ENCODE measurements at places on chromosomes 4 and X.

GRCh38 chr4:38180456-38180855, 220.3 kb downstream of the PTTG2 start:
- no peak for DNase-seq

DNA sequence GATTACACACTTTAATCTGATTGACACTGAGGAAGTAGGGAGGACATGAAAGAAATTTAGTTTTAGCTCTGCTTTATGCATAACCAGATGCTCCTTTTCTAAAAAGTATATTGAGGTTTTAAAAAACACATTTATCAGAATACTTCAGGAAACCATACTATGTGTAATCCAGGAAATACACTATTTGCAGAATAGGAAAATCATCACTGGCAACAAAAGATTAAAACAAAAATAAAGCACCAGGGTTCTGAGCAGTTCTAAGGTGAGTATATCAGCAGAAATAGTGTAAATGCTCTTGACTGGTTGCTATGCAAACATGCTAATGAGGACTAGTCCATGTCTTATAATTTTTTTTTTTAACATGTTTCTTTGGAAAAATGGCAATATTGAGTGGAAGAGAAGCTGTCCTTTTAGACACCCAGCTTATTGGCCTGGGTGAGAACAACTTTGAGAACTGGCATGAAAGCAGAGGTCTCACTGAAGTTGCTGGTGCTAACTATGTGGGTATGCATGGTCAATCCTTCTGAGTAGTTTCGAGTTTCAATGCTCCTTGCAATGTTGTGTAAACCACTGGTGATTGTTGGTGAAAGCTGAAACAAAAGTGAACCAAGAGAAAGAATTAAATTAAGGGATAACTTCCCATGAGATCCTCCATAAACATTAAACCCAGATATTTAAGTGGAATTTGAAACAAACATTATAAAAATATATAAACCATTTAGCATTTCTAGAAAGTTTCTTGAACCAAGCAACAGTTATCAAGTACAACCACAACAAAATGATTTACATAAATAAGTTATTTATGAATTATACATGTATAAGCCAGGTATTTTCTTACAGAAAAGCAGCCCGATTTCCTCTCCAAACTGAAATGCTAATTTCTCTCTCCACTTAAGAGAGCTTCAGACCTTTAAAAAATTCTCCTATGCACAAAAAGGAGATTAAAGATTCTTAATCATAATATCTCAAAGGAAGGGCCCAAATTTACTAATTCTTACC, 20.4 kb upstream of the SCD5 start:
- DNase-seq: no peak

GRCh38 chrX:103774070-103774642, 2.5 kb upstream of the PLP1 start:
- no peak for DNase-seq

DNA sequence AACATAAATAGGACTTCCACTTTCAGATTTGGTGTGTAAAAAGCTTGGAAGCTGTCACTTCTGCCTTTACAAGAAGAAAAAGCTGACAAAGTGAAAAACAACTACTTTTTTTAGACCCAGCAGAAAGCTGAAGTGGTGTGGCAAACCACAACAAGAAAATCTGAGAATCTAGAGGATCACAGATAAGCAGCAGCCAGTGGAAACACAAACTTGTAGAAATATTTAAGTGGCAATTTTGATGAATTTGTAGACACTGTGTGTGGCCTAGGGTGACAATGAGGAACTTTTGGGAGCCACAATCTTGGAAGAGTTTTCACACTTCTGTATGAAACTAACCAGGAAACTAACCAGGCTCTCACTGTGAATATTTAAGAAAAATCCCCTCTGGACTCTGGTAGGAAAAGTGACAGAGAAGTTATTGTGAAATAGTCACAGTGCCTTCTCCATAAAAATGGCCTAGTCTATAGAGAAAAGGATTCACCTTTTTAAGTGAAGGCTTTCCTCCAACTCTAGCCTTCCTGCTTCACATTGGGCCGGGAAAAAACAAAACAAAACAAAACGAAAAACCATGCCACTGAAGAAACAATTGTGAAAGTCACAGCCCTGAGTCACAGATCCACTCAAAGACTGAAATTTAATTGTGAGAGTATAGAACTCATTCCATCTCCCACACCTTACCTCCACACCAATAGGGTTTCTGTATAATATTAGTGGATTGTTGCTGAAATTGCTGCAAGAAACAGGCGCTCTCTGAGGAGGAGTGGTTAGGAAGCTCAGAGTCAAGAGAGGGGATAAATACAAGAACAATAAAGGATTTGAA, 26.7 kb upstream of the GUCY1A1 start:
- peak; percentile 4 for DNase-seq

GRCh38 chr4:56976283-56976836, 1.0 kb downstream of the NOA1 start:
- DNase-seq: no peak

GRCh38 chr4:184274286-184274951, 56.7 kb upstream of the ENPP6 start:
- DNase-seq: no peak

Data from GM18507 (cell line).